ENCODE measurements at places on chromosomes 13 and 19.

DNA sequence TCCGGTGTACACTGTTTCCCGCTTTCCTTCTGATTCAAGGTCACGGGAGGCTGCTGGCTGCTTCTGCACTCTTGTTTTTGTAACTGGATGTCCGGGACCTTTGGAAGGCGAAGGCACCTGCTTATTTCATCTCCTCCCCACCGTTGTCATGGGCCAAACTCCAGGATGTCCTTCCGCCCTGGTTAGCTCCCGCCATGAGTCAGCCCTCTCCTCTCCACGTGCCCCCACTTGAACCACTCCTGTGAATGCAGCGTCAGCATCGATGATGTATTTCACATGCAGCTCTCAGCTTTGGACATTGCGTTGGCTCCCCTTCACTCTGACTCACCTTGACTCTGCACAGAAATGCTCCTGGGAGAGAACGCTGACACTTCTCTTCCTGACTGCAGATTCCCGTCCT lies 5.5 kb upstream of the GALP start:
- DNase-seq: no peak

DNA sequence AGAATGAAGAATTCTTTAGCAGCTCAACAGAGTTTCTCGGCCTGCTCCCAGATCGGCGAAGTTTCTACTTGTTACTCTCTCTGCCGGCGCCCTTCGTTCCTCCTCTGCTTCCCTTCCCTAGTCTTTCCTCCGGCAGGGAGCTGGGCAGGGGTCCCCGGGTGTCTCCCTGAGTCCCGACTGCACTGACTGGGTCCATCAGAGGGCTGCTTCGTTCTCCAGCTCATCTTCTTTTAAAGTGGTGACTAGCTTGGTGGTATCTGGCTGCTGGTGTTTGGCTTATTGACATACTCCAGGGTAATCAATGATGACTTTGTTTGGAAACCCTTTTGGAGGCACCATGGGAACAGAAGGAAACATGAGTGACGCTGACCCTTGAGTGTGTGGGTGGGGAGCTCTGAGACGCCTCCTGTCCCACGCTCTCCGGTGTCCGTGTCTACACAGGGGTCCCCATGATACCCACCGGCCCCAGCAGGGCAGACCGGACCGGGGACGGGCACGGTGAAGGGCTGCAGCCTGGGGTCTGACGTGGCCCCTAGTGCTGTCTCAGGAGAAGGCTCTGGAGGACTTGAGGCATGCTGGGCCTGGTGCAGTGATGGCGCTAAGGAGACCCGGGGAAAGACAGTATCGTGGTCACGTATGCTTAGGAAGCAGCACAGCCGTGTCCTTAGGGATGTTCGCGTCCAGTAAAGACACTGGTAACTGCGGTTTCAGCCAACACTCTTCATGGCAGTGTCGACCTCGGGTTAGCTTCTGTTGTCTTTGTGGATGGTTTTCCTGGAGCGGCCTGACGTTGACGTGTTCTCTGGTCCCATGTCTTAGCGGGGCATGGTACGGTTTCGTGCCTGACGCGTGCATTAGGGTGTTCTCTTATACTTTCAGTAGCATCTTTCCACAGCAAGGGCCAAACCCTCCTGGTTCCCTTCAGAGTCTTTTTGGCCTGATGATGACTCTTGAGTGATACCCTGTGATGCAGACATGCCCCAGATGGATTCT lies 23.8 kb downstream of the NAXD start:
- DNase-seq: no peak

GRCh38 chr13:46210362-46211083 lies 1.2 kb upstream of the LRRC63 start:
- no peak for DNase-seq

GRCh38 chr19:8054169-8054568 lies 1.6 kb downstream of the CCL25 start:
- no peak for DNase-seq

- no peak for DNase-seq
These were observed 564.5 kb downstream of the FGF9 start for GRCh38 chr13:22235285-22235949.

DNA sequence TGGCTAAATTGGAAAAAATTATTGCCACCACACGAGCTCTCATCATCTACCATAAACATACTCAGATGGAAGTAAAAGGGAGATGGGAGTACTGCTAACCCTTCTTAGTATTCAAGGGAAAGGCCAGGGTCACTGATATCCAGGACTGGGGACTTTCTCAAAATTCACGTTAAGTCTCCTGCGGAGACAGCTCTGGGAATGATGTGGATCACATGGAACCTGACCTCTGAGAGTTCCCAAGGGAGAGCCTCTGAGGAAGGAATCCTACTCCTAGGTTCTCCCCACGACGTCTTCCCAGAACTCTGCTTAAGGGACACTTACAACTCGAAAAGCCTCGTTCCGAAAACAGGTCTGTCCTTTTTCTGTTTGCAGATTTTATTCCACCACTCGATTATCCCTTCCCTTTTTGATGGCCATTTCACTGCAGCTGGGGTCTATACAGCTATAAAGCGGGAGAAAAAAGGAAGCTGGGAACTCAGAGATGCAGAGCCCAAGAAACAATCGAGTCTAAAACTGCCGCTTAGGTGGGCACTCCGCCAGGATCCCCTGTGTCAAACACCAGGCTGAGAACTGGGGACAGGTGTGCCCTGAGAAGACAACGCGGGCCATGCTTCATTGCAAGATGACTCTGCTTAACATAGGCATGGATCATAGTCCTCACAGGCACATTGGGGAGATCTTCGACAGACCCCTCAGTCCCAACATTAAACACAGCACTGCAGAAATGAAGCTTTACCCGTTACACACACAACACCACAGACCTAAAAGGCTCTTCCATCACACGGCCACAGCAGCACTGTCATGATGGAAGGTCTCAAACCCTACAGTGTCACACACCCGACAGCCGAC lies 823 bp upstream of the ZNF567 start:
- no peak for DNase-seq

DNA sequence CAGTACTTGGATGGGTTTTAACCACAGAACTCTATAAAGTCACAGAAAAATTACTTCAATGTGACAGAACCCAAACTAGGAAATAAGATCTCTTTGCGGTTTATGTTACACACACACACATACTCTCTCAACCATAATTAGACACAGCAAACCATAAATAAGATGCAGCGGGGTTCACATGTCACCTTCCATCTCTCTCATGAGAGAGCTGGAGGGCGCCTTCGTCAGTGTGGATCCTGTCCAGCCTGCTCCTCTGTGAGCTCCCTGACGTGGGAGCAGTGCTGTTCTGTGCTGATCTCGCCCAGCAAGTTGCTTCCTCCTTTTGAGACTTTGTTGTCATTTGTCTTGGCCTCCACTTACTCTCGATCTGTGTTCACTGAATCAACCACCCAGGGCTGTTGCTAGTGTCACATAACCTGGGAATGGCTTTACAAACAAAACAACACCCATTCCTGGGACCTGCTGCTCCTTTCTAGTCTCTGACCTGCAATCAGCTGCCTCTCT lies 204.9 kb upstream of the KL start:
- no peak for DNase-seq

DNA sequence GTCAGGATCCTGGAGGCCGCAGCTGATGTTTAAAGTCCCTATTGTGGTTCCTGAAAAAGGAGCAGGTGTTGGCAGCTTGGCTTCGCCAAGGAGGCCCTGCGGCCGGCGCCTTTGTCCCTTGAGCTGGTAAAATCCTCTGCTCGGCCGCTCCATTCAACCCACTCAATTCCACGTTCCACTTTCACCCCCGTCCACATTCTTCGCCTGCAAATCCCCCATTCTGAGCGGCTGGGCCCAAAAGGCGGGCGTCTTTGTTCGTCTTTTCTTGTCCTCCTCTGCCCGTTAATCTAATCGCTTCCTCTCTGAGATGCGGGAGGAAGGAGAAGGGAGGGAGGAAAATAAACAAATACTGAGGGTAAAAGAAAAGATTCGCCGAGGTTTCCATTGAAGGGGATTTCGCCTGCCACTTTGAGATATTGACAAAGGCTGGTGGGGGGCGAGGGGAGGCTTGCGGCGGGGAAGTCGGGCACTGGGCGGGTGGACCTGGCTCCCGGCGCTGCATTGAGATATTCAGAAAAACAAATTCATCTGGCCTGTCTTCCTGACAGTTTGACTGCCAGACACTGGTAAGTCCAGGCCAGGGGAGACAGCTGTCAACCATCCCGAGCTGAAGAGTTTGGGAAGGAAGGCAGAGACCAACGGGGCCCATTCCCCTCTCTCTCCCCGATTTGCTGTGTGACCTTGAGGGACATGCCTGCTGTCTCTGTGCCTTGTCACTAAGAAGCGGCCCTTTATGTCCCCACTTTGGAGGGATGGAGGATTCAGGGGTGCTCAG lies 37.6 kb downstream of the ZNRF4 start:
- no peak for DNase-seq

Measured in fibroblast of lung (primary cell).